ENCODE measurements at places on chromosomes 1 and 21. TPM values are rescaled to one million over a fixed set of nuclear protein-coding genes. Genes with fewer than 3 reads are reported as not detected.
A peak's percentile ranks its signal among the peaks of the same experiment; 100 is the strongest.

DNA sequence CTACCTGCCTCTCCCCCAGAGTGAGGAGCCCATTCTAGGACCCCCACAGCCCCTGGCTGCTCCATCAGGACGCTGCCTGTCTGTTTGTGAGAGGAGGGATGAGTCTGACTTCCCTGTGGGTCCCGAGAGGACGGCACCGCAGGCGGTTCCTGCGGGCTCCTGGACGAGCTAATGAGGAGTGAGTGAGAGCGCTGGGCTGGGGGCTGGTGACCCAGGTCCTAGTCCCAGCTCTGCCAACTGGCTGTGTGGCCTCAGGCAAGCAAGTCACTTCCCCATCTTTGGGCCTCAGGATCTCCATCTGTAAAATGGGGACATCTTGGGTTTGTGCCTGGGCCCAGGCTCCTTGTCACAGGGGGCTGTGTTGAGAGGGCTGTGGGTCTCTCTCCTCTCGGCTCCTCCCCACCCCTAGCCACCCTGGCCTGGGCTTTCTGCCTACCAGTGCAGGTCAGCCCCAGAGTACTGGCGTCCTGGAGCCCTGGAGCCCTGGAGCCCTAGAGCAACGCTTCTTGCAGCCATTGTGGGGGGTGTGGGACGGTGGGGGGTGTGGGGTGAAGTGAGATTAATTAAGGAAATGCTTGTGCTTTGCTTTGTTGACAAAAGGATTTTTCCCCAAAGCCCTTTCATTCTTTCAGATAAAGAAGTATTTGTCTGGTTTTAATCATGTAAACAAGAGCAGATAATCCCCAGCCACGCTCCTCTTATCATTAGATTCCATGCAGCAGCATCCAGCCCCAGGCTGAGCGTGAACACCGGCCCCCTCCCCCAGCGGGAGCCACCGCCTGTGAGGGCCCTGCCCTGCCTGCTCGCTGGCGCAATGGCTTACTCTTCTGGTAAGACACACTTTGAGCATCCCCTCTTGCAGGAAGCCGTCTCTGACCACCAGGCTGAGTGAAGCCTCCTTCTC, 26.8 kb downstream of the SLC1A7 start:
- peaks cover 87% of the 10 kb centered on the region for H3K4me1 ChIP-seq
- no peak overlapping the region for H3K4me3 ChIP-seq
- no peak overlapping the region for H3K27ac ChIP-seq
- peaks cover 10% of the 10 kb centered on the region for H3K27me3 ChIP-seq

- no peak overlapping the region for H3K4me3 ChIP-seq
- no peak for DNase-seq
- H3K27me3 ChIP-seq, result no peaks in the 10 kb centered on the region
- H3K4me1 ChIP-seq, result no peaks in the 10 kb centered on the region
Observed at GRCh38 chr1:180945151-180945550, 32.5 kb downstream of the KIAA1614 start.

DNA sequence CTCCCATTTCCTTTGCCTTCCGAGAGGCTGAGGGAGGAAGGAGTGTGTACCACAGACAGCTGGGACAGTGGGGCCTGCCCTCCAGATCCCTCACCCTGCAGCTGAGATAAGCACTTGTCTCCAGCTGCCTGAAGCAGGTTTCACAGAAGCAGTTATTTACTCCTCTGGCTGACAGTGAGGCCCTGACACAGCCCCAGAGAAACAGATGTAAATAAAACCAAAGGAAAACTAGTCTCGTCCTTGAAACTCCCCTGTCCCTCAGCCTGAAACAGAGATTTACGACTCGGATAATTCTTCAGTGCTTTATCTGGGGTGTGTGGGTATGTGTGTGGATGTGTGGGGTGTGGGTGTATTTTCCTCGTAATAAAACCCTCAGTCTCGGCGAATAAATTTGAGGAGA, 181.1 kb downstream of the IGSF21 start:
- no peak for DNase-seq
- H3K27ac ChIP-seq, result no peak overlapping the region
- H3K36me3 ChIP-seq, result no peaks in the 10 kb centered on the region
- peaks cover 23% of the 10 kb centered on the region for H3K4me1 ChIP-seq
- peaks cover 9% of the 10 kb centered on the region for H3K27me3 ChIP-seq

- no peak overlapping the region for H3K4me3 ChIP-seq
- H3K36me3 ChIP-seq, result no peaks in the 10 kb centered on the region
- H3K27me3 ChIP-seq, result no peaks in the 10 kb centered on the region
- DNase-seq, result no peak
- H3K4me1 ChIP-seq, result no peaks in the 10 kb centered on the region
Observed at GRCh38 chr21:28693476-28693875, 299.2 kb downstream of the LTN1 start.

DNA sequence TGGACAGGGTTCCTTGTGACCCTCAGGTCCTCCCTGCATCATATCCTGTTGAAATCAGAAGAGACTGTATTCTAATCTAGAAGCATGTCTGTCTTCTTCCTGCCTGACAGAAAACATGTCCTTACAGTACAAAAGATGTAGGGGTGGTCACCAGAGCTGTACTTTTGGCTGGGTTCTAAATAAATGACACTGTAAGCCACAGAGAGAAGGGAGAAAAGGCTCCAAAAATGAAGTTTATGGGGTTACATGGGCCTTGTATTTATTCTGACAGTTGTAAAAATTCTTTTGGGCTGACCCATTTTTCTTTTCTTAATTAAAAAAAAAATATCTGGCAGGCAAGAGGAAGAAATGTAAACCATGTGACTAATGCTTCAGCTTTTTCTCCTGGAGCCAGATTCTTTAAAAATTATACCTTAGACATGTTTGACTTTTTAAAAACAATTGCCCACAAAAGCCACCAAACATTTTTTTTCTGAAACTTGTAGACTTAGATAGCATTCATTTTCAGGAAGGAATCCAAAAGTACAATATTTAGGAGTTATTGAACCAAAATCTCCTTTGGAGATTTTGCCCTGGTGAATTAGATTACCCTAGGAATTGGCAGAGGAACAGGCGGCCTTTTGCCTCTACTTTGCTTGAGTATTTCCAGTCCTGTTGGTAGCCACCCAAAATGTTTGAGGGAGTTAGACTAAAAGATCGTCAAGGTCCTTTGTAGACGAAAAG, 17.1 kb downstream of the RGL1 start:
- no peak overlapping the region for H3K27ac ChIP-seq
- no peaks in the 10 kb centered on the region for H3K36me3 ChIP-seq
- H3K27me3 ChIP-seq, result no peaks in the 10 kb centered on the region
- no peak overlapping the region for H3K4me3 ChIP-seq
- H3K4me1 ChIP-seq, result no peaks in the 10 kb centered on the region

DNA sequence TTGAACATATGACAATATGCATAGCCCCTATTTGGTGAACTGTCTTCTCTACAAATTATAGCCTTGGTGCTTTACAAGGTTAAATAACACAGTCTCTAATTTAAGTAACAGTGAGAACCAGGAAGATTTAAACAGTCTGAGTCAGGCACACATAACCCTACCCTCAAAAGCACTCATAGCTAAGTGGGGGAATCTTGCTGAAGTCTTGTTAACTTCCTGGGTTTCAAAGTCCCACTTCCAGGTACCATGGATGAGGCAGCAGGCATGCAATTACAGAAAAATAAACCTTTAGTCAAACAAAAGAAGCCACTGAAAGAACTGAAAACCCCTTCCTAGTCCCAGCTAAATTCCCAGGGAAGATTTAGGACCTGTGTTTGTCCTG, 147.6 kb downstream of the PBX1 start:
- DNase-seq, result no peak
- no peaks in the 10 kb centered on the region for H3K4me1 ChIP-seq
- H3K27me3 ChIP-seq, result no peaks in the 10 kb centered on the region
- H3K4me3 ChIP-seq, result no peak overlapping the region

DNA sequence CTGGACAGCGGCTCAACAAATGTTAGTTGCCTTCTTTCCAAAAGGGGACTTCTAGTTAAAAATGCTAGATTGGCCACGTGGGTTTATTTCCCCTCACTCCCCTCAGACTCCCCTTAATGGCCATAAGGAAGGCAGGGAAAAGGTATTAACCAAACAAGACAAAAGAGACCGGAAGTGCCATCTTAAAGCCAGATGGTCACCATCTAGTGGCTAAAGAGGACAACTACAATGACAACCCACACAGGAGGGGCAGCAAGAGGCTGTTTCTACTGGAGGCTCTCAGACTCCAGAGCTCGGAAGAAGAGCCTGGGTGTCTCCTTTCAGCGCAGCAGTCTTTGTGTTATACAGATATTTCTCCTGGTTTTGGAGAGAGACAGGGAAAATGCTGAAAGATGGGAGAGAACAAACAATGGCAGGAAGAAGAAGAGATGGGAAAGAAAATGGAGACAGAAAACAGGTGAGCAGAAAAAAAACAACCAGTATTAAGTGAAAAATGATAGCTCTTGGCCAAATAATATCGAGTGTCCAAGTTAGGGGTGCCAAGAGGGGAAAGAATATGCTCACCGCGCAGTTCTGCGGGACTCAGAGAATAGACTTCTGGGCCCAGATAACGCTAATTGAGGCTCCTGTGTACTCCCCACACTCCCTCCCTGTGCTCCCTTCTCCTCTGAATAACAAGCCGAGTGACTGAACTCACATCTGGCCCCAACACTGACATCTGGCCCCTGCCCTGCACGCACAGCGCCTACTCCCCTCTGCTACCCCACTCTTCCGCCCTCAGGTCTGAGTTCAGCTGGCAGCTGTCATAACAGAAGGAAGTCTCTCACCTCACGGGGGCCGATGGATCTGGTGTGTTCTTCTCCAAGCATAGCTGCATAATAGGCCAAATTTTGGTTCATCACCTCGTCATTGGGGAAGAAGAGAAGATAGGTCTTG, 9.6 kb downstream of the P3H1 start:
- peak; percentile 70 for DNase-seq
- no peak overlapping the region for H3K27ac ChIP-seq
- no peaks in the 10 kb centered on the region for H3K27me3 ChIP-seq
- H3K36me3 ChIP-seq, result peaks cover 76% of the 10 kb centered on the region

GRCh38 chr1:93426181-93426580, 21.7 kb upstream of the FNBP1L start:
- H3K36me3 ChIP-seq, result no peaks in the 10 kb centered on the region
- DNase-seq, result no peak
- no peak overlapping the region for H3K4me3 ChIP-seq
- no peaks in the 10 kb centered on the region for H3K27me3 ChIP-seq

- peaks cover 15% of the 10 kb centered on the region for H3K4me1 ChIP-seq
- H3K27ac ChIP-seq, result no peak overlapping the region
- peaks cover 37% of the 10 kb centered on the region for H3K27me3 ChIP-seq
Observed at GRCh38 chr1:227891223-227891954, 56.3 kb downstream of the WNT9A start.

DNA sequence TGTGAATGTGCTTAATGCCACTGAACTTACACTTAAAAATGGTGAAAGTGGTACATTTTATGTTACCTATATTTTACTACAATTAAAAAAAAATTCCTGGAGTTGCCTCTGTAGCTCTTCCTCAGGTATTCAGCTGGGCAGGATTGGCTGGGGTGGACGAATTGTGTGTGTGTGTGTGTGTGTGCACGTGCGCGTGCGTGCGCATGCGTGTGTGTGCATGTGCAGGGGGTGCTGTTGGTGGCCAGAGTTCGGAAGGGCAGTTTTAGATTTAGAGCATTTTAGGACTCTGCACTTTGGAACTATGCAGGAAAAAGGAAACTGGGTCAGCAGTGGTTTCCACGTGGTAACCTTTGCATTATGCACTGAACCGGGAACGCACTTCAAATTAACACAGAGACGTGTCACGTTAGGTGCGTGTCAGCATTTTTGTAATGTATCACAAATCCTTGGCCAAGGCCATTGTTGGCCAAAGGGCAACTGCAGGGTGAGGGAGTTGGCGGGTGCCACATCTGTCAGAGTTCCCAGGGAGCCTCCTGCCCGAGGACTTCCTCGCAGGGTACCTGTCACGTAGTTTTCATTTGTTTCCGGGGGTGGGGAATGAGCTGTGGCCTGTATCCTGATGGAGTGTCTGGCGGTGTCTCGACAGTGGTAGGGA, 312.8 kb downstream of the CAMTA1 start:
- DNase-seq, result no peak
- no peak overlapping the region for H3K4me3 ChIP-seq
- peaks cover 42% of the 10 kb centered on the region for H3K27me3 ChIP-seq
- peaks cover 16% of the 10 kb centered on the region for H3K4me1 ChIP-seq
- H3K36me3 ChIP-seq, result no peaks in the 10 kb centered on the region
- no peak overlapping the region for H3K27ac ChIP-seq

- peaks cover 31% of the 10 kb centered on the region for H3K4me1 ChIP-seq
- no peak for DNase-seq
- peaks cover 46% of the 10 kb centered on the region for H3K27me3 ChIP-seq
- no peaks in the 10 kb centered on the region for H3K36me3 ChIP-seq
- no peak overlapping the region for H3K27ac ChIP-seq
- H3K4me3 ChIP-seq, result peak overlapping the region; percentile 75
Observed at GRCh38 chr21:45972716-45973474, 8.7 kb upstream of the COL6A1 start.

- no peak for DNase-seq
- no peaks in the 10 kb centered on the region for H3K27me3 ChIP-seq
- H3K4me1 ChIP-seq, result no peaks in the 10 kb centered on the region
- no peak overlapping the region for H3K27ac ChIP-seq
- no peaks in the 10 kb centered on the region for H3K36me3 ChIP-seq
- no peak overlapping the region for H3K4me3 ChIP-seq
Observed at GRCh38 chr1:199399996-199400724, 627.4 kb upstream of the NR5A2 start.

CD5L gene
- total RNA-seq, result not detected

MYOG gene
- total RNA-seq, result not detected

LMX1A gene
- total RNA-seq, result 0.07 TPM

SKI gene
- 9.6 TPM for total RNA-seq

CDC42 gene
- total RNA-seq, result 237 TPM

LHX8 gene
- not detected for total RNA-seq

Data from HepG2 (cell line).